ENCODE measurements at places on chromosomes 16 and 17. TPM values are rescaled to one million over a fixed set of nuclear protein-coding genes. Genes with fewer than 3 reads are reported as not detected.
A peak's percentile ranks its signal among the peaks of the same experiment; 100 is the strongest.

Gene DRC3
- 0.87 TPM for polyA plus RNA-seq

DNA sequence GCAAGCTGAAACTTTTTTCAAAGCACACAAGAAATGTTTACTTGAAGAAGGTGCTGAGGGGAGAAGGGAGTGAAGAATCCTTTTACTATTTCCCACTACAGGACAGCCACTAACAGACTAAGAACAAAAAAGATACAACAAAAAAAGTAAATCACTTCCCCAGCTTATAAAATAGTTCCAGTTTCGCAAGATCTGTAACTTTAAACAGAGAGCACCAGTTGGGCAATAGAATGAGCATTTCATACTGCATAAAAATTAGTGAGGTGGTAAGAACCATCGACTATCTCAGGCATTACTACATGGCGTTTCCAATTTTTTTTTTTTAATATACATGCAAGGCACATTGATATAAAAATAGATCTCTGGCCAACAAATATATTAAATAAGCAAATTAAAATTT lies 11.1 kb downstream of the CRYBA1 start:
- no peak for DNase-seq

Gene KRTAP1-4
- polyA plus RNA-seq, result not detected

Gene ZG16
- polyA plus RNA-seq, result 0.04 TPM

DNA sequence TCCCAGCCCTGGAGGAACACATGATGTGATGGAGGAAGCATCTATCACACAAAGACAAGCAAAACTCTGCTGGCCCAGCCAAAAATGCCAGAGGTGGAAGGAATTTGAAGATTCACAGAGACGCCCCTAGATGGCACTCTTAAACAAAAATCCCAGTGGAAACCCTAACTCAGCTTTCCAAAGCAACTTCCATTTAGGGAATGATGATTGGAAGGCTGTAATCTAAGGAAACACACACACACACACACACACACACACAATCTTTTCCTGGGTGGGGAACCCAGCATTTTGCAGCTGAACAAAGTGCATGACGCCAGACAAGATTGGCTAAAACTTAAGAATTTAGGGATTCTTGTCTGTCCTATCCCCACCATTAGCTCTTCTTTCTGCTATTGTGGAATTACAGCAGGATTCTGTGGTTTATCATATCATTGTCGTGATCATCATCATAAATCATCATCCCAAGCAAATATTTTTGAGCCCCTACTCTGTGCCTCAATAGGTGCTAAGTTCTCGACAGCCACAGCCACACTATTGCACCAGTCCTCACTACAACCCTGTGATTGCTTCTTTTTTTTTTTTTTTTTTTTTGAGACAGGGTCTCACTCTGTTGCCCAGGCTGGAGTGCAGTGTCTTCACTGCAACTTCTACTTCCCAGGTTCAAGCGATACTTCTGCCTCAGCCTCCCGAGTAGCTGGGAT lies 1.6 kb upstream of the LDAF1 start:
- peak; percentile 79 for DNase-seq

Gene PRAC2
- polyA plus RNA-seq, result not detected

DNA sequence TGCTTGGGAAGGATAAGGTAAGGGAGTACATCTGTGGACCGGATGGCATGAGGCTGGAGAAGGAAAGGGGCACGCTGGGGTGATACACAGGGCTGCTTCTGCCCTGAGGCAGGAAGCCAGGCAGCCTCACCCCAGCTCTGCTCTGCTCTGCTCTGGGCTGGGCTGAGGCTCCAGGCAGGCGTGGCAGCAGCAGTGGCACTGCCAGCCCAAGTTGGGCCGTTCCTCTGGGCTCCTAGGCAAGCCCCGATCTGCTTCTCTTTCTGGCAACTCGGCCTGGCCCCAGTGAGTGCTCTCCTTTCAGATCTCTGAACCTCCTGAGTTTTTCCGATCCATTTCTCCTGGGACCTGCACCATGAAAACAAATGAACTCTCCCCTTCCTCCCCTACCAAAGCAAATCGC lies 44.9 kb downstream of the VAC14 start:
- no peak for DNase-seq

GRCh38 chr17:81391936-81392908 lies 3.0 kb upstream of the BAHCC1 start:
- no peak for DNase-seq

GRCh38 chr16:11224894-11225676 lies 30.9 kb downstream of the SOCS1 start:
- no peak for DNase-seq

- peak; percentile 75 for DNase-seq
These were observed 15.6 kb upstream of the PDK2 start for GRCh38 chr17:50079334-50080095.

DNA sequence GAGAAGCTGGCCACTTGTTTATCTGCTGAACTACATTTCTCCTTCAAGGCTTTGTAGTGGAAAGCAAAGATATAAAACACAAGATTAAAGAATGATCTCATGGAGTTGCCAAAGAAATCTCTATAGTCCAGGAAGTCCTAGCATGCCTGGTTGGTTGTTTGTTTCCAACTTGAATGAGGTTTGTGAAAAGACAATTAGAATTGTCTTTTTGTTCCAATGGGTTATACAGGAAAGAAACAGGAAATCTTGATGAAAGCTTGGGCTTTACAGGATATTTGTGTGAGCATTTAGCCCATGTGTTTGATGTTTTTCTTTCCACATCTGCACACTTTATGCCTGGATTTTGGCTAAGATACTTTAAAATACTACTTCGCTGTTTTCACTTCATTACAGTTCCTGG lies 273.4 kb downstream of the CEP112 start:
- no peak for DNase-seq

Gene TNS4
- 2.1 TPM for polyA plus RNA-seq

DNA sequence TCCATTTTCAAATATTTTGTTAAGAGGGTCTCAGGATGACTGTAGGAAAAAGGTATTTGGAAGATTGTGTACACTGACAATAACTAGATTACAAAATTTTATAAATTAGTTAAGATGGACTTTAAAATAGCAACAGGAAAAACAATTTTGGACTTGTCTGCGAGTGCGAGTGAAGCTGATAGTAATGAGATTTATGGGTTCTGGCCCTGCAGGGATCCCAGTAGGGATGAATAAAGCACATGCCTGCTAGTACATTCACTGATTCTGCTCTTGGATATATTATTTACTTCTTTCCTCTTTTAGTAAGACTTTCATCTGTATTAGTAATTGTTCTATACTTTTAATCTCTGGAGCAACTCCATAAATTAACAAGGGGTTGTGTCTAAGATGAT lies 28.2 kb downstream of the PRKCA start:
- no peak for DNase-seq

DNA sequence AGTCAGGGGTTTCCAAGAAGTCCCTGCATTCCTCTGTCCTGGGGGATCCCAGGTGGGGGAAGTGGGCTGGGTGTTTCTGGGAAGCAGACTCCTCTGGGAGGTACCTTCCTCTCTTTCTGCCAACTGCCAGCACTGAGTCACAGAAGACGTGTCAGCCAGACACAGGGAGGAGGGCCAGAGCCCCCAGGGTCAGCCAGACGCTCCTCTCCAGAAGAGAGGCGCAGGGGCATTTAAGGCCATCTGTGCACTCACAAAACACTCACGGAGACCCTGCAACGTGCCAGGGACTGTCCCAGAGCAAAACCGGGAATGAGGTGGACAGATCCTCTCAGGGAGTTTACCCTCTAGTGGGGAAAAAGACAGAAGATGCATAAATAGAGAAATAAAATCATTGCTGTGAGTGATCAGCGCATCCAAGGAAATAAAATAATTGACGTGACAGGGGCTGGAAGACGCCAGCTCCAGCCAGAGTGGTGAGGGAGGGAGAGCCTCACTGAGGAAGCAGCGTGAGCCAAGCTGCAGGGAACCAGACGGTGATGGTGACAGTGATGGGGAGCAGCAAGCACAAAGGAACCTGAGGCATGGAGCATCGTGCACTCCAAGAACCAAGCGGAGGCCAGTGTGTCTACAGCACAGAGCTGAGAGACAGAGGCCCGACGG lies 105.4 kb downstream of the ZNF423 start:
- DNase-seq, result no peak

GRCh38 chr16:85412911-85413520 lies 200.1 kb upstream of the GSE1 start:
- no peak for DNase-seq

DNA sequence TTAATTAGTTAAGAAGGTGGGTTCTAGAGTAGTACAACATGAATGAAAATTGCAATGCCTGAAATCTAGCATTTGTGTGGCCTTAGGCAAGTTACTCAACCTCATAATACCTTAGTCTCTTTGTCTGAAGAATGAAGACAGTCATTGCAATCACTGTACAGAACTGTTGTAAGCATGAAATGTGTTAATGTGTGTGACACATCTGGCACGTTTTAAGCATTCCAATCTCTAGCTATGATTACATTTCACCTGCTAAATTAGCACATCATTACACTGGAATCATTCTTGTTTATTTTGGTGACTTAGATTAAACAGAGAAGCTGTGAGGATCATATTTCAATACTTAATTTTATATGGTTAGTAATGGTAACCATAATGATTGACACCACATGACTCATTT lies 629.7 kb upstream of the KIF2B start:
- no peak for DNase-seq

GRCh38 chr16:79607587-79607986 lies 7.0 kb upstream of the MAF start:
- DNase-seq, result no peak

Gene RNF227
- polyA plus RNA-seq, result 0.79 TPM

- DNase-seq, result no peak
These were observed 679.8 kb upstream of the KIF2B start for GRCh38 chr17:53142890-53143289.

GRCh38 chr17:33140413-33141099 lies 148.9 kb downstream of the SPACA3 start:
- no peak for DNase-seq

GRCh38 chr17:13484020-13484419 lies 117.7 kb downstream of the HS3ST3A1 start:
- no peak for DNase-seq

GRCh38 chr17:10294180-10294579 lies 78.6 kb downstream of the MYH13 start:
- no peak for DNase-seq

- DNase-seq, result no peak
These were observed 14.3 kb downstream of the CMTM3 start for GRCh38 chr16:66618588-66619375.

DNA sequence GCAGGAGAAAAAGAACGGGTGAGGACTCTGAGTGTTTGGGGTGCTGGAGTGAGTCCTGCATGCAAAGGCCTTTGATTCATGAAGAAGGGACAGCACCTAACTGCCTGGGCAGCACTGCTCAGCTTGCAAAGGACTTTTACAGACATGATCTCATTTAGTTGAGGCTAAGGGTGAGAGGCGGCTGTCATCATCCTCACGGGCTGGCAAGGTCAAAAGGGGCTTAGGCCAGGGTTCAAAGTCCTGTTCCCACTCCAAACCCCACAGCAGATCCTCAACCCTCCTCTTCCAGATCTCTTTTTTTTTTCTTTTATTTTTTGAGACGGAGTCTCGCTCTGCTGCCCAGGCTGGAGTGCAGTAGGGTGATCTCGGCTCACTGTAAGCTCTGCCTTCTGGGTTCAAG lies 4.8 kb downstream of the RHBDF2 start:
- no peak for DNase-seq

DNA sequence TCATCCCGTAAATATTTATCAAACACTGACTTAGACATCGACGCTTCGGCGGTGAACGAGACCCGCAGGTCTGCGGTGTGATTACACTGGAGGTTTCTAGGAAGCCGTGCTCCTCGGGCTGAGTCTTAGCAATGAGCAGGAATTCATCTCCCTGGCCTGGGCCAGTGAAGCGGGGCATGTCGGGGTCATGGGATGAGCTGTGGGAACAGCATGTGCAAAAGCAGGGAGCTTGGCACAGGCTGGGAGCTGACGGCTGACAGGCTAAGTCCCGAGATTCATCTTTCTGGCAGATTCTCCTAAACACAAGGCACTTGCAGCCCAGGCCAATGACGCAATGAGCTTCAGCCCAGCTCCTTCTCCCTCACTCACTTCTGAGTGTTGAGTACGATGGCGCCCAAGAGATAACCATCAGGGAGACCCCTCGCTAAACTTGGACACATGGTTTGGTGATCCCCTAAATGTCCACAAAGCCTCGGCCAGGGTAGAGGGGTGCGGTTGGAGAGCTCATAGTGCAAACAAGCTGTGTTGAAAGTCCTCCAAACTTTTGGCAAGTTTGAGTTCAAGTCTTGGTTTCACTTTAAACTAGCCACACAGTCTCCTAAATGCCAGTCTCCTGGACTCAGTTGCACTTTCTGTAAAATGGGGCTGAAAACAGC lies 12.8 kb downstream of the CRISPLD2 start:
- DNase-seq, result no peak

GRCh38 chr16:50613281-50613963 lies 65.2 kb downstream of the NKD1 start:
- no peak for DNase-seq

DNA sequence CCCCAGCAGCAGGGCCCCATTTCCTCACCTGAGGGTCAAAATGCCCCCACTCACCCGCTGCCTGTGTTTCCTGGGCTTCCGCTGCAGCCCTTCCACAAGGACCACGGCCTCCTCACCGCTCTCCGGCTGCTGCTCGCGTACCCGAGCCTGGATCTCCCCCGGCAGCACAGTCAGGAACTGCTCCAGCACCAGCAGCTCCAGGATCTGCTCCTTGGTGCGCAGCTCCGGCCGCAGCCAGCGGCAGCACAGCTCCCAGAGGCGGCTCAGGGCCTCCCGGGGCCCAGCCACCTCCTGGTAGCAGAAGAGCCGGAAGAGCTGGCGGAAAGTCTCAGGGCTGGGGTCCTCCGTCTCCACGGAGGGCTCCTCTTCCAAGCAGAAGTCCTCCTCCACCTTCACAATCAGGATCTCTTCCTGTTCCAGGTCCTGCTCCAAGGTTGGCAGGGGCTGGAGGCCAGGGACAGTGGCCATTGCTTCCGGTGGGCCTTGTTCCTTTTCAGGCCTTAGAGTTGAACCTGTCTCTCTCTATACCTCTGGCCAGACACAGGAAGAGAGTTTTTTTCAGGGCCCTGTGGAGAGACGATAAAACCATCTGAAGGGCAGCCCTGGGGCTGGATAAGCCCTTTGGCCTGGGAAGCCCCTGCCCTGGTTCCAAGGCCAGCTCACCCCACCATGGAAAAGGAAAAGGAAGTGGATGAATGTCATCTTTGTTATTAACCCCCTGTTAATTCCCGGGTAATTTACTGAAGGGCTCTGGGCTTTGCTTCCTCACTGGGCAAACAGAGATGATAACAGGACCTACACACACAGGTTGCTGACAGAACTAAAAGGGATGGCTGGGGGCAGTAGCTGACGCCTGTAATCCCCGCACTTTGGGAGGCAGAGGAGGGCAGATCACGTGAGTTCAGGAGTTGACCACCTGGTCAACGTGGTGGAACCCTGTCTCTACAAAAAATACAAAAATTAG lies 1.2 kb downstream of the ZNF500 start:
- peak; percentile 75 for DNase-seq

All from HepG2 (cell line).